Dorsolateral prefrontal cortex (tissue), 122 donors: ENCODE measurements at places on chromosomes 16 and 17.
A peak's percentile ranks its signal among the peaks of the same experiment; 100 is the strongest.

- DNase-seq, result no peak
Observed at GRCh38 chr16:27657811-27658210, 107.9 kb downstream of the KATNIP start.

GRCh38 chr17:77291591-77292386 lies 151.0 kb downstream of the SEC14L1 start:
- DNase-seq, result no peak

DNA sequence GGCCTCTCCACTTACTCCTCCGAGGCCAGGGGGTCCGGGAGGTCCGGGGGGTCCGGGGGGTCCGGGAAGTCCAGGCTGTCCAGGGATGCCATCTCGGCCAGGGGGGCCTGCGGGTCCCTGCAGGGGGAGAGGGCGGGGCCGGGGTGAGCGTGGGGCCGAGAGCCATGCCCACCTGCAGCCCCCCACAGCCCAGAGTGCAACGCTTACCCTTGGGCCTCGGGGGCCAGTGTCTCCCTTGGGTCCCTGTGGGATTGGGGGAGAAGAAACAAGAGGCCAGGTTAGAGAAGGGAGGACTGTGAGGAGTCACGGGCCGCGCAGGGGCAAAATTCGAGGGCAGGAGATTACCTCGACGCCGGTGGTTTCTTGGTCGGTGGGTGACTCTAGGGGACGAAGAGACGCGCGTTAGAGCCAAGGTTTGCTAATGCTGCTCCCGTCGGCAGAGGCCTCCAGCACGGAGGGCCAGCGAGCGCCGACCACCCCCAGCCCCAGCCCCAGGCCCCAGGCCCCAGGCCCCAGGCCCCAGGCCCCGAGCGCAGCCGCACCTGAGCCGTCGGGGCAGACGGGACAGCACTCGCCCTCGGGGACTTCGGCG lies 2.1 kb downstream of the COL1A1 start:
- no peak for DNase-seq

GRCh38 chr16:89923640-89924296 lies 626 bp downstream of the TUBB3 start:
- no peak for DNase-seq

DNA sequence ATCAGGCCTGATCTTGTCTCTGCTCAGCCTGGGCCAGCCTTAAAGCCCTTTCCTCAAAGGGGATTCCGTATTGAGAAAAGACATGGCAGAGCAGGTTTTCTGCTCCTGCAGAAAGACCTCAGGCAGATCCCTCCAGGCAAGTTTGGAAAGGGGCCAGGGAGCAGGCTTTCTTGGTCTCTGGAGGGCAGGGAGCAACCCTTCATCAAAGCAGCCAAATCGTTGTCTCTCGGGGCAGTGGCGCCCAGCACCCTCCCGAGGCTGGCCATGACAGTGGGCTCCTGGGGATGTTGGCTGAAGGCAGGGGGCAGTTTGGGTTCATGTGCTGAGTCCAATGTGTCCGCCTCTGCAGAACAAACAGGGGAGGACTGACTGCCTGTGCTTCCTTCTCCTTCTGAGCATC lies 168.4 kb upstream of the WSCD1 start:
- DNase-seq, result no peak

GRCh38 chr17:7593296-7593695 lies 3.4 kb upstream of the SOX15 start:
- no peak for DNase-seq

DNA sequence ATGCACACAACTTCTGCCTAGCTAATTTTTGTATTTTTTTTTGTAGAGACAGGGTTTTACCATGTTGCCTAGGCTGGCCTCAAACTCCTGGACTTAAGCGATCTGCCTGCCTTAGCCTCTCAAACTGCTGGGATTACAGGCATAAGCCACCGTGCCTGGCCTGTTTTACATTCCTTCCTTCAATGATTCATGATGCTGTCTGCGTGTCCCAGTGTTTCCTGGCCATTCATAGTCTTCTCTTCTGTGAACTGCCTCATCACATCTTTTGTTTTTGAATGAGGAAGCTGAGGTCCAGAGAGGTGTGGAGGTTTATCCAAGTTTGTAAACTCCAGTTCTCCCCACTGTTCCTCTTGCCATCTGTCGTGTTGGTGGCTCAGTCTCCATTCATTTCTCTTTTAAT lies 64.5 kb upstream of the MED9 start:
- DNase-seq, result no peak

DNA sequence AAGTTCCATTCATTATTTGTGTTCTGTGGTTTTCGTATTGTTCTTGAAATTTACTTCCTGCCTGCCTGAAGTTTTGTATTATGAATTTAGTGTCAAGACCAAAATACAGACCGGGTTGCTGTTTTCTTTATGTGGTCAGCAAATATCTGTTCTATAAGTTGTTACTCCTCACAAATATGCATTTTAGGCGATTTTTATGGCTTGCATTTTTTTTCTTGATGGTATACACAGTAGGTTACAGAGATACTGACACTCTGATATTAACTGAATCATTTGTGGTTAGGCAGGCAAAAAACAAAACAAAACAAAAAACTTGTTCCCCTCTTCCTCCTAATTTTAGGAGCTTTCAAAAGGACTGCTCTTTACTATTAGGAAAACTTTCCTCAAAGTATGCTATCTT lies 52.6 kb downstream of the BCAS3 start:
- DNase-seq, result no peak

DNA sequence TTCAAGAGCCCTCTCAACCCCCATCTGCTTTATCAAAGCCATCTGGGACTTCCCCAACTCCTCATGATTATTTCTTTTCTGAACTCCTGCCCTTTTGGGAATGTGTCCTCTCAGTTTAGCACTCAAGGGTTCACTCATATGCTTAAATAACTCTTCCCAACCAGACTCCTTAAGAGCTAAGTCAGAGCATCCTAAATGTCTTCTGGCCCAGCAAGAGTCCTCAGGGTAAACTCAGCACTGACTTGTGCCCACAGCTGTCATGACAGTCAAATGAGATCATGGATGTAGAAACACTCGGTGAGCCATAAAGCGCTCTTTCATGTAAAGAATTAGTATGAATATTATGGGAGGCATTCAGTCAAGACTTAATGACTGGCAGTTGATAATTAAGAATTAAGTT lies 85.9 kb downstream of the TEX14 start:
- no peak for DNase-seq

GRCh38 chr16:1132431-1132830 lies 20.5 kb upstream of the CACNA1H start:
- no peak for DNase-seq

GRCh38 chr17:1744551-1745512 lies 2.2 kb downstream of the SERPINF2 start:
- DNase-seq, result no peak

GRCh38 chr17:37118366-37119137 lies 169.8 kb downstream of the AATF start:
- DNase-seq, result no peak

- no peak for DNase-seq
Observed at GRCh38 chr17:8820311-8821010, 21.3 kb upstream of the MFSD6L start.

DNA sequence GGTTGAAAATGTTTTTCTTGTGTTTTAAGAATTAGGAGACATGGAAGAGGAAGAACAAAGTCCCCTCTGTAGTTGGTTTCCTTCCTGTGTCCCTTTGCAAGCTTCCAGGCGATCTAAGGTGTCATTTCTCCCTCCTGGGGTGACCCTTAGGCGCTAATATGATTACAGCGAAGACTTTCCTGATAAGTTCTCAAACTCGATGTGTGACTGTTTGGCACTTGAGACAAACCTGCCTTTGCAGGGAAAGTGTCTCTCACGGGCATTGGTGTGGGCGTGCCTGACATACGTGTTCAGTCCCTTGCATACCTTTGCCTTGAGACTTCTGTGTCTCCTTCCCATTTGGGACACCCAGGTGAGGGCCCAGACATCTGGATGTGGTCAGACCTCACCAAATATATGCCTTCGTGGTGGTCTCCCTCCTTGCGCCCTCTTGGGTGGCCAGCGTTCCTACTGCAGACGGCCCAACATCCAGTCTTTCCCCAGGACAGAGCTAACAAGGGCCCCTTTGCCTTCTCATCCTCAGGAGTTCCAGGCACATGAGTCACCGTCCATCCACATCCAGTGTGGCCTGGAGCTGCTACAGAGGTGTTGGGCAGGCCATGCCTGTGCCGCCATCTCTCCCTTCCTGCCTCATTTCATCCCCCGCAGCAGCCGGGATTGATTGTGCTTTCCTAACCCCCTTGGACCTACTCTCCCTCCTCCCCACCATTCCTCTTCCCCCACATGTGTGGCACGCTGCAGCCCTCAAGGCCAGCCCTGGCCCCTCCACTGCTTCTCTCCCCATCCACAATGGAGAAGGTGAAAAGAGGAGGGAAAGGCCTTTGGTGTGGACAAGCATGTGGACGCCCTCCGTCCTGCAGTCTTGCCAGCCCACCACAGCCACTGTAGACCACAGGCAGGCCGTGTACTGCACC lies 3.1 kb upstream of the JPT2 start:
- no peak for DNase-seq

DNA sequence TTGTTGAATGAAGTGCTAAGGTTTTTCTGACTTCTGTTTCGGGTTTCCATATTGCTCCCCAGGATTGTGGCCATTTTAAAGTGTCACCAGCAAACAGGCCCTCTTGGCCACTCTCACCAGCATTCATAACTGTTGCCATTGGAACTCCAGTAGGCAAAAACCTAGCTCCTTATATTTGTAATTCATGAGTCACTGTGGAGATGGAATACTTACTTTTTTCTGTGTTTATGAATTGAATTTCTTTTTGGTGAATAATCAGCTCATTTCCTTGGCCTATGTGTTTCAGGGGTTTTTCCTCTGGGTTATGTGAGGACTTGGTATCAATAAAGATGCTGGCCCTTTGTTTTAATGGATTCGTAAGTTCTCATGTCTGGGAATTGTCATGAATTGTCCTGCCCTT lies 255.1 kb downstream of the SNX29 start:
- no peak for DNase-seq

GRCh38 chr16:72022127-72022526 lies 13.6 kb downstream of the DHODH start:
- no peak for DNase-seq

- no peak for DNase-seq
Observed at GRCh38 chr17:4788159-4788806, 481 bp upstream of the GLTPD2 start.

- DNase-seq, result no peak
Observed at GRCh38 chr17:81339191-81339533, 44.1 kb upstream of the SLC38A10 start.

DNA sequence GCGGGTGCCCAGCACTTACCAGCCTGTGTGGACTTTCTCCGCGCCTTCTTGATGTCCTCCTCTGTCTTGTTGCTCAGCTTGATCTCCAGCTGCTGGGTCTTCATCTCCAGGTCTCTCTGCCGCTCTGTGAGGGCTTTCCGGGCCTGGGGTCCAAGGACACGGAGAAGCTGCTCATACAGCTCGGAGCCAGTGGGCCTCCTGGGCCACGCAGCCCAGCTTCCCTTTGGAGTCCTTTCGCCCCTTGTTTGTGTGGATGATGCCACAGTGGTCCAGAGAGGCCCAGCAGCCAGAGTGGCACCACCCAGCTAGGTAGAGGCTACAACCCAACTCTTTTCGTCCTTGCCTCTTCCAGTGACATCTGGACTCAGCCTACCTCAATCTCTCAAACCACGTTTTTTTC lies 20.4 kb upstream of the RCVRN start:
- DNase-seq, result no peak

- DNase-seq, result no peak
Observed at GRCh38 chr16:74585846-74586443, 21.0 kb downstream of the GLG1 start.

DNA sequence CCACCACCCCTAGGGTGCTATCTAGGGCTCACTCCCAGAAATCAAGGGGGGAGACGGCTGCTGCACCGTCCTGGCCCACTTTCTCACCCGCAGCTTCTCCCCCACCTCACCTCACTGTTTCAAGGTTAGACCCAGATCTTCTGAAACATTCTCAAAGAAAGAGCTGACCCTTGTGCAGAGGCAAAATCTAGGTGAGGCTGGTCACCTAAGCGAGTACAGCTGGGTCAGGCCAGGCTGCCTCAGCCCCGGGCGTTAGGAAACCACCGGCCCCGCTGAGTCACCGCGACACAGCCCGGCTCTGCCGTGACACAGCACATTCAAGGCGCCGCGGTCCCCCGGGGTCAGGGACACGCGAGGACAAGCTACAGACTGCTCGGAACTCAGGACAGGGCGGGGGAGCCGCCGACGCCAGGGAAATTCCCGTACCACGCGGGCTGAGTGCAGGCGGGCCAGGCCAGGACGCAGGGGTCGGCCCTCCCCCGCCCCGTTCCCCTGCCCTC lies 27.1 kb downstream of the GNPTG start:
- peak; percentile 56 for DNase-seq

DNA sequence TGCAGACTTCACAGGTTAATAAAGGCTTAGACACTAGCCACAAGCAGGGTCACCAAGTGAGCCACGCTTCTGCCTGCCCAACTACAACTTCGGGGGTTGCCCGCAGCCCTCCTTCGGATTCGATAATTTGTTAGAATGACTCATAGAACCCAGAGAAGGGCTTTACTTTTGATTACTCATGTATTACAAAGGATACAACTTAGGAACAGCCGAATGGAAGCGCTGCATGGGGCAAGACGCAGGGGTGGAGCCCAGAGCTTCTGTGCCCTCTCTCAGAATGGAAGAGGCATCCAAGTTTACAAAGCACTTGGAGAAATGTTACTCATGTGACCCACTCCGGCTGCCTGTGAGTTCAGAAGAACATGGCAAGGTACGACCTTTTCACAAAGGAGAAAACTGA lies 7.5 kb upstream of the CDH5 start:
- no peak for DNase-seq

- DNase-seq, result no peak
Observed at GRCh38 chr17:72488555-72489271, 367.9 kb downstream of the SOX9 start.

- DNase-seq, result peak; percentile 46
Observed at GRCh38 chr16:88393034-88393433, 10.3 kb downstream of the ZNF469 start.

DNA sequence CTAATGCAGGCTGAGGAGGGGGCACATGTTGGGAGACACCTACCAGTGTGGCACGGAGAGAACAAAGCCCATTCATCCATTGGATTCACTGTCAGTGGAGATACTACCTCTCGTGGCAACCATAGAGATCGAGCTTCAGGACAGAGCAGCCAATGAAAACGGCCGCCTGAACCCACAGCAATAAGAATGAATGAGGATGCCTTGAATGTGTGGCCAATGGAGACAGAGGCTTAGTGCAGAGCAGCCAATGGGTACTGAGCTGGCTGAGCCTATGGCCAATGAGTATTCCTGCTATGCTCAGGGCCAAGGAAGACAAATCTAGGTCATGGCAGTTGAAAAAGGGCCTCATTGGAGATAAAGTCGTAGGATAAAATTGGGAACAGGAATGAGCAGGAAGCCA lies 10.9 kb downstream of the ARHGEF15 start:
- DNase-seq, result no peak

DNA sequence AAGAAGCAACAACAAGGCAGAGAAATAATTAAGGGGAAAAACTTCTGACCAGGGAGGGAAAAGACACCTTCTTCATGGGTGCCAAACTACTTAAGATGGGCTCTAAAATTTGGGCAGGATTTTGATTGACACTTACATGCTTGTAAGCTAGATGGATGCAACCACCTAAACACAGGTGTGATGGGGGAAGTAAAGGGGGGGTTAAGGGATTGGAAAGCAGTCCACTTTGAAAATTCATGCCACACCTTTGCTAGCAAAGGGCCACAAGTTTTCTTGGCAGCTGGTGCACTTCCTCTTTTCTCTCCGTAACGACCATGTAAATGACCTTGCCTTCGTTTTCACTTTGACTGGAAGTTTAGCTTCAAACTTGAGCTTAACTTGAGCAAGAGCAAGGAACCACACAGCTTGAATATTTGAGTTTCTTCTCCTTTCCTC lies 14.3 kb upstream of the PRKAR1A start:
- no peak for DNase-seq
